Kidney (tissue), 22 donors: ENCODE measurements at places on chromosomes 12 and 14.

GRCh38 chr12:64760808-64761573 lies 1.8 kb upstream of the GNS start:
- no peak for DNase-seq

- no peak for DNase-seq
These were observed 2.9 kb downstream of the CIPC start for GRCh38 chr14:77100961-77101360.

DNA sequence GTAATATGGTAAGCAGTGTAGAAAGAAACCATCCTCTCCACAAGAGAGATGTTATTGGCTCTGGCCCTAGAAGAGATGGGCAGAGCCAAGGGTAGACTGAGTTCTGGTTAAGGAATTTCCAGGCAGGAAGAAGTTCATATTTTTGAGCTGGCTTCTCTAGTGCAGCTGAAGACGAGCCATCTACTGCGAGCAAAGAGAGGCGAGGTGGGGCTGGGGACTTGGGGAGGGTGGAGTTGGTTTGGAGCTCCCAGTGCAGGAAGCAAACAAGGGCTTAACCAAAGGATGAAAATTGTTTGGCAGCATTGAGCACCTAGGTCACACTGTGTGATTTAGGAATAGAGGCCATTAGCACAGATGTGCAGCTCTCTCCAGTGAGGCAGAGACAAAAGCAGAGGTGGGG lies 239.6 kb downstream of the ZFP36L1 start:
- DNase-seq, result no peak

GRCh38 chr14:97196336-97196735 lies 399.2 kb downstream of the VRK1 start:
- no peak for DNase-seq

DNA sequence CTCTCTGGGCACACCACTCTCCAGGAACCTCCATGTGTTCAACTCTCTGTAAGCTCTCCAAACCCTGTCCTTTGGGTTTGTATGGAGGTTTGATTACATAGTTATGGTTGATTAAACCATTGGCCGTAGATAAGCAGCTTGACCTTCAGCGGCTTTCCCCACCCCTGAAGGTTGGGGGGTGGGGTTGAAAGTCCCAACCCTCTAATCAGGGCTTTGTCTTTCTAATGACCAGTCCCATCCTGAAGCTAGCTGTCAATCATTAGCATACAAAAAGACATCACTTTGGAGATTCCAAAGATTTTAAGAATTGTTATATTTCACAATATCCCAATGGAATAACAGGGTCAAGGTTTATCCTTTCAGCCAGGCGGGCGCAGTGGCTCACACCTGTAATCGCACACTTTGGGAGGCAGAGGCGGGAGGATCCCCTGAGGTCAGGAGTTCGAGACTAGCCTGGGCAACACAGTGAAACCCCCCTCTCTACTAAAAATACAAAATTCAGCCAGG lies 8.4 kb downstream of the FAM186A start:
- DNase-seq, result no peak

GRCh38 chr12:71315328-71315985 lies 124.1 kb upstream of the LGR5 start:
- no peak for DNase-seq
